Anterior cingulate cortex (tissue), 58 donors: ENCODE measurements at places on chromosomes 16 and 17.

- no peak for DNase-seq
Observed at GRCh38 chr16:15032547-15033308, 23.1 kb downstream of the NTAN1 start.

DNA sequence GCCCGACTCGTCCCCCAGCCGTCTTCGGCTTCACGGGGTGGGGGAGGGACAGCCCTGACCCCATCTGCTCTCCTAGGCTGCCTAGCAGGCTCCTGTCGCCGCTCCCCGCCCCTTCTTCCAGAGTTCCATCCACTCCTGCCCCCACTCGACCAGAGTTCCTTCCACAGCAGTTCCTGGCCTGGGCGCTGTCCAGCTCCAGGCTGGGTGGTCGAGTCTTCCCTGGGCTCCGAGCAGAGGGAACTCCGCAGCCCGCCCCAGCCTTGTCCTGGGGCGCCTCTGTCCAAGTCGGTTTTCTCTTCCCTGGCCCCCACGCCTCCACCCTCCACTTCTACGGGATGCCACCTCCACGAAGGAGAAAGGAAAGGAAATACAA, 1.4 kb downstream of the PYY start:
- DNase-seq: no peak

DNA sequence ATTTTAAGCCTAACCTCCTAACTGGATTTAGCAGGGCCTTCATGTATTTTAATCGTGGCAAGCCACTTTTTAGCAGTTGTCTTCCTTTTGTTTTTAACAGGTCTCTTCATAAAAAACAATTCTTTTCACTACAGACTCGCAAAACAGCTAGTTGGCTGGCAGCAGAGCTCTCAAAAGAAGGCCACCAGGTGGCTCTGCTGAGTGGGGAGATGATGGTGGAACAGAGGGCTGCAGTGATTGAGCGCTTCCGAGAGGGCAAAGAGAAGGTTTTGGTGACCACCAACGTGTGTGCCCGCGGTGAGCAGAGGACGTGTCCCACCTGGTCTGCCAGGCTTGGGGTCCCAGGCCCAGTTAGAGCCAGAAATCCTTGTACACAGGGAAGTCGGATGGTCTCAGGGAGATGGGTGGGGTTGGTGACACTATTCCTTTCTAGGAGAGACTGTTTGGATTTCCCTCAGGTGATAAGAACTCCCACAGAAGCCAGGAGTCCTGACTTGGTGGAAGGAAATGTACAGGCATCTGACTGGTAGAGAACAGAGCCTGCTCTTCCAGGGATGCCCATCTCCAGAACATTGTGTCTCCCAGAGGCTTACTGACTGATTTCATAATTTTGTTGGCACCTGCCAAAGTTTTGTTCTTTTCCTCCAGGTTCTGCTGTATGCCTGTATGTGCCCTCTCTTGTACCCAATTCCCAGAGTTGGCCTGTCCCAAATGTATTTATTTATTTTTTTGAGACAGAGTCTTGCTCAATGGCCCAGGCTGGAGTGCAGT, 14.9 kb upstream of the DDX19A start:
- no peak for DNase-seq

DNA sequence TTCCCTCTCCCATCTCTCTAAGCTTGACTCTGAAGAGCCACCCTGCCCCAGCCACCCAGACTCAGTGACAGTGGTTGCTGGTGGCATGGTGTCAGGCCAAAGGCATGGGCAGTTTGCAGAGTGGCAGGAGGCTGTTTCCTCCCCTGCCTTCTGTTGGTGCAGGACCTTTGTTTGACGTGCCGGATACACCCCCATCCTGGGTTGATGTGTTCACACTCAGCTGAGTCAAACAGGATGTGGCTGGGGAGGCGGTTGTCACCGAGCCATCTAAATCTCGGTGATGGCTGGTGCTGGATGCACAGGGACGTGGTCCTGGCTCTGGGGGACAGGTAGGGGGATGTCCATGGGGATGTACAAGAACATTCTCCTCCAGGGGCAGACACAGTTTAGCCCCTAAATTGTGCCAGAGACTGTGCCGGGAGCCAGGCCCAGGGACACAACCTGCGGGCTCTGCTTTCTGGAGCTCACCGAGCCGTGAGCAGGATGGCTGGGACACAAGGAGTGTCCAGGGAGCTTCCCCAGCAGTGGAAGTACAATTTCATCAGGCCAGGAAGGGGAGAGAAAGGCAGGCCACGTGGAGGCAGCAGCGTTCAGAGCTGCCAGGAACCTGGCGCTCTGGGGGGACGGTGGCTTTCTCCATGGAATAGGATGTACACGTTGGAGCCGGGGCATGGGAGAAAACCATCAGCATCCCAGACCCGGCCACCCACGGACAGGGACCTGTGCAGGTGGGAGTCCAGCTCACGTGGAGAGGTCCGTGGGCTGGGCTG, 264.2 kb downstream of the SEC14L1 start:
- peak; percentile 13 for DNase-seq

- no peak for DNase-seq
Observed at GRCh38 chr17:74742153-74742515, 5.1 kb downstream of the RAB37 start.

GRCh38 chr17:44241106-44241624, 21.7 kb upstream of the UBTF start:
- no peak for DNase-seq
